Vagina (tissue), 2 donors: ENCODE measurements at places on chromosomes 1 and 21. TPM values are rescaled to one million over a fixed set of nuclear protein-coding genes. Genes with fewer than 3 reads are reported as not detected.
A peak's percentile ranks its signal among the peaks of the same experiment; 100 is the strongest.

GRCh38 chr1:14520514-14521163 is 77.8 kb upstream of the KAZN start:
- no peaks in the 10 kb centered on the region for H3K27me3 ChIP-seq
- peaks cover 67% of the 10 kb centered on the region for H3K4me1 ChIP-seq
- no peak for DNase-seq
- H3K4me3 ChIP-seq, result no peak overlapping the region
- no peaks in the 10 kb centered on the region for H3K36me3 ChIP-seq

Gene SDHB
- 96.5 TPM for total RNA-seq

Gene CYP4Z1
- total RNA-seq, result 1.2 TPM

- no peak overlapping the region for H3K27ac ChIP-seq
Measured at GRCh38 chr1:31405578-31406245, 7.3 kb upstream of the SERINC2 start.

GRCh38 chr1:12276225-12276624 is 46.4 kb downstream of the VPS13D start:
- H3K27me3 ChIP-seq, result no peaks in the 10 kb centered on the region
- no peak overlapping the region for H3K27ac ChIP-seq

DNA sequence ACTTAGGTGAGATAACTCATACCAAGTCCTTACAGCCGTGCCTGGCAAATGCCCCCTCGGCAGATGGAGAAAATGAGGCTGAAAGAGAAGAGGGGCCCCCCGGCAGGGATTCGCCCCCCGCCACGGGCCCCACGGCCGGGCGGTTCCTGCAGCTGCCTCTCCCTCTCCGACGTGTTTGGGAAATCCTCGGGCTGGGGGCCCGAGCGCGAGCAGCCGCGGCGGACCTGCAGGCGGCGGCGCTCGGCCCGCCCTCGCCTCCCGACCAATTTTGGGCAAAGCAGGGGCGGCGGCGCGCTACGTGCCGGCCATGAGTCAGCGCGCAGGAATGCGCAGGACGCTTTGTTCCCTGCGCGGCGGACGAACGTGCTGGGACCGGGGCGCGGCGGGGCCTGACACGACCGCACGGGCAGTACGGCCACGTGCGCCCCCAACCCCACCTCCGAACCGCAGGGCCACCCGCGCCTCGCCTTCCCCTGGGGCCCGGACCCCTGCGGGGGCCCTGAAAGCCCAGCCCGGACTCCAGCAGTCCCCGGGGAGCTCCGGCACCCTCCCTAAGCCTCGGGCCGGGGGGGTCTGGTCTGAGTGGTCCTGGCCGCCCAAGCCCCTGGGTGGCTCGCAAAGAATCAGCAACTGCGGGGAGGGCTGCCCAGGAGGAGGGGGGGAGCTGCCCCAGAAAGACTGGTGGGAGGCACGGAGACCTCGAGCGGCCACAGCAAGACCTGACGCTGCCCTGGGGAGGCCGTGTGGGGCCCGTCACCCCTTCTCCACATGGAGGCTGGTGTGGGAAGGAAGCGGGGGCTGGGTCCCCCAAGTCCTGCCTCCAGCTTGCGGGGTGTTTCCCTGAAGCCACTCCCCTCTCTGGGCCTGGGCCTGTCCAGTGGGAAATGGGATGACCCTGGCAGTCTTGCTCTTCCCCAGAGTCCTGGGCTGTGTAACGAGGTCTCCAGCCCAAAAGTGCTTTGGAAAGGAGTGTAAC is 11.9 kb upstream of the EDN2 start:
- peaks cover 60% of the 10 kb centered on the region for H3K4me1 ChIP-seq
- no peaks in the 10 kb centered on the region for H3K36me3 ChIP-seq
- H3K4me3 ChIP-seq, result peak overlapping the region; percentile 45
- DNase-seq, result no peak
- no peaks in the 10 kb centered on the region for H3K27me3 ChIP-seq

DNA sequence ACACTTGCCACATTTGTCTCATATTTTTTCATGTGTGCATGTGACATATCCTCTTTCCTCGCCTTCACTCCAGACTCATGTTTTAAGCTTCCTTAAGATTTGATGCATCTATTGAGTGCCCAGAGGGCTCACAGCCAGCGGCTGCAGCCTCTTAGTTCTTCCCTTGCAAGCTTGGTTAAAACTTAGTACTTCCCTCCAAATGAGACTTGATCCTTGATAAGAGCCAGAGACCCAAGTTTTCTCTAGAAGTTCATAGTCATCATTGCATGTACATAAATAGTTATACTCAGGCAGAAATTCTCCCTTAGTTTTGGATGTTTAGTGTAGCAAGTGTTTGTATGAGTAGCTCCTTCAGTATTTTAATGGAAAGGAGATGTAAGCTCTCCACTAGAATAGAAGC is 337.6 kb upstream of the B3GALT2 start:
- no peaks in the 10 kb centered on the region for H3K36me3 ChIP-seq
- no peak for DNase-seq
- H3K27me3 ChIP-seq, result no peaks in the 10 kb centered on the region
- no peak overlapping the region for H3K27ac ChIP-seq
- no peaks in the 10 kb centered on the region for H3K4me1 ChIP-seq

GRCh38 chr1:230868736-230869385 is 540 bp upstream of the C1orf198 start:
- DNase-seq, result no peak
- H3K36me3 ChIP-seq, result no peaks in the 10 kb centered on the region
- no peaks in the 10 kb centered on the region for H3K27me3 ChIP-seq
- peak overlapping the region; percentile 85 for H3K27ac ChIP-seq
- peak overlapping the region; percentile 93 for H3K4me3 ChIP-seq

DNA sequence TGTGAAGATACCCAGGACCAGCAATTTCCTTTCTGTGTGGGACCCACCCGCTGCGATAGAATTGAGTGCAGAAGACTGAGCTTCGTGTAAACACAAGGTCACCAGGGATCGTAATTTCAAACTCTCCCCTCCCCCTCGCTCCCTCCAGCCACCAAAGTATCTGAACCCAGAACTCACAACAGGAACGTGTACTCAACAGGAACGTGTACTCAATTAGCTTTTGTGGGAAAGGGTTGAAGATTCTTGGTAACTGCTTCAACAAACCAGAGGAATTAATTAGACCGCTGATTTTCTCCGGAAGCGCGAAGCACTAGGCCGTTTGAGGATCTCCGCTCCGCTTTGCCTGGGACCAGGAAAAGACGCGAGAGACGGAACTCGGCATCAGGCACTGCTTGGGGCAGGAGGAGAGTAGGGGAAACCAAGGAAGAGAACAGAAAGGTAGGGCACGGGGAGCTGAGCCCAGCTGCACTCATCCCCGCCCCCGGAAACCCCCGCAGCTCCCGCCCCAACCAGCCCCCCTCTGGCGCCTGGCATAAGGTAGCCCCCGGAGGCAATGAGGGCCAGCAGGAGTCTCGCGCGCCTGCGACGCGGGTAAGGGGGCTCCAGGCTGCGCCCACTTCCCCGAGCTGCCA is 453 bp downstream of the DRAM2 start:
- no peaks in the 10 kb centered on the region for H3K36me3 ChIP-seq
- peak overlapping the region; percentile 97 for H3K27ac ChIP-seq
- no peaks in the 10 kb centered on the region for H3K27me3 ChIP-seq
- no peak for DNase-seq
- H3K4me3 ChIP-seq, result peak overlapping the region; percentile 94

Gene PDZK1IP1
- 55.2 TPM for total RNA-seq

DNA sequence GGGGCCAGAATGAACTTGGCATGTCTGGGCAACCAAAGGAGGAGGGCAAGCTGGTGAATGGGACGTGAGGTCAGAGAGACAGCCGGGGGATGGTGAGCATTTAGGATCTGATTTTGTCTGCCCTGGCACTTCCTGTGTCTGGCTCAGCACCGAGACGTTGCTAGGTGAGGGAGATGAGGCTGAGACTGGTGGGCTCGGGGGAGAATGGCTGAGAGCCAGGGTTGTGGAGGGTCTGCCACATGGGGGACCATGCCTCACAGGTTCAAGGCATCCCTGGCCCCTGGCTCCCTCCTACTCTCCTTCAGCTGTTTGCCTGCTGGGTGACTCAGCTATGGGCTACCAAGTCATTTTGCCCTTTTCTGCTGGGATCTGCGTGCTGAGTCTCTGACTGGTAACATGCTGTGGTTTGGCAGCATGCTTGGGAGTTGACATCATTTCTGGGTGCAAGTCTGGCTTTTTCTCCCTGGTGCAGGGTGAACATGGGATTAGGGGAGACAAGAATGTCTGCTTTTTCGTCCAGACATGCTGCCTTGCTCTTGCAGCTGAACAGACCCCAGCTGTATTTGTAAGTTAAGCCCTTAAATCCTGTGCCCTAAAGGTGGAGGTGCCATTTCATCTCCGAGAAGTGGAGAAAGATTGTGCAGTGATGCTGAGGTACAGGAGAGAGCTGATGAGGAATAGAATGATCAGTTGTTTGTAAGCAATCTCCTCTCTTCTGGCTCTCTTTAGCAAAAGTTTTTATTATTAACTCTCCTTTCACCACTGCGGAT is 17.6 kb downstream of the GALNT2 start:
- no peak overlapping the region for H3K4me3 ChIP-seq
- peaks cover 59% of the 10 kb centered on the region for H3K4me1 ChIP-seq
- no peak for DNase-seq

Gene LCE1A
- total RNA-seq, result not detected

Gene TEDDM1
- total RNA-seq, result not detected

Gene LCA5L
- total RNA-seq, result not detected

DNA sequence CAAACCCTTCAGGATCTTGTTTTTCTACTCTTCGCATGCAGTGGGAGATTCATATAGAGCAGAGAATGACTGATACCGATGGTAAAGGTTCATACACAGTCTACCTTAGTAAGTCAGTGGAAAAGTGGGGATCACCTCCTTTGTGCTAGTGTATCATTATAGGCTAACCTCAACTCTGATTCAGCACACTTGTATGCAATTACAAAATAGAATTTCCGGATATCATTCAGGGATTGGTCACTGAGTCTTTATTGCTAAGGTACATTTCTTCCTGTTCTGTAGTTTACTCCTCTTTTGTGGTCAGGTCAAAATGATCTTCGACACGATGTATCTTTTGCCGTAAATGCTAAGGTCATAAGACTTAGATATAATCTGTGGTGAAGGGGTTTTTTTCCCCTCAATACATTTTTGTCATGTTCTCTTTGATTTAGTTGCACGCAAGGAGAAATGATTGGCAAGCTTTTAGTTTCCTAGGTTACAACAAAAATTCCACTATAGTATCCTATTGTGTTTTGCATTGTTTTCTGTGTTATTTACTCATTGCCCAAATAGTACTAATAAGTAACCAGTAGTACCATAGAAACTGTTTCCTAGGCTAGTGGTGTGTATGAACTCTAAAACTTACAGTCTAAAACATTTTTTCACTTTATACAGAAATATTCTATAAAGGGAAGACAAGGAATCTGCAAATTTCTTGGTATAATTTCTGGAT is 35.7 kb upstream of the PLA2G4A start:
- H3K4me1 ChIP-seq, result no peaks in the 10 kb centered on the region
- no peaks in the 10 kb centered on the region for H3K36me3 ChIP-seq
- H3K27me3 ChIP-seq, result no peaks in the 10 kb centered on the region
- no peak overlapping the region for H3K27ac ChIP-seq
- DNase-seq, result no peak

Gene PKLR
- total RNA-seq, result not detected

Gene TPTE
- total RNA-seq, result not detected

- no peaks in the 10 kb centered on the region for H3K36me3 ChIP-seq
- peaks cover 38% of the 10 kb centered on the region for H3K4me1 ChIP-seq
- DNase-seq, result no peak
- H3K4me3 ChIP-seq, result no peak overlapping the region
- peak overlapping the region; percentile 53 for H3K27ac ChIP-seq
Measured at GRCh38 chr1:204464187-204464631, 30.4 kb downstream of the PIK3C2B start.

GRCh38 chr1:205283270-205284147 is 38.0 kb downstream of the NUAK2 start:
- H3K27ac ChIP-seq, result peak overlapping the region; percentile 52
- no peak overlapping the region for H3K4me3 ChIP-seq
- H3K27me3 ChIP-seq, result no peaks in the 10 kb centered on the region
- DNase-seq, result no peak

DNA sequence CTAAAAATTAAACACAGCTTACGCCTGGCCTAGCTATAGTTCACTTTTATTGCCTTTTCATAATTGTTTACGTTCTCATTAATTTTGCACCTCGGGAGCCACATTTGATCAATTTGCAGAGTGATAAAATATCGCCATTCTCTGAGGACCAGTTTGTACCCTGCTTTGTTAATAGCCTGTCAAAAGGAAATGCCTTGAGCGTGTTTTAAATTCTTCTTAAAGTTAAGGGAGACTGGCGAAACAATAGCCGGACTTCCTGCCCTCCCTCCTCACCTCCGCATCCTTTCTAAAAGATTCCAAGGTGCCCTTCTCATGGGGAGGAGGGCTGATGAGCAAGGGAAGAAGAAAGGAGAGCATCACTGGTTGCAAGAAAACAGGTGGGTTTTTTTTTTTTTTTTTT is 271.6 kb downstream of the KCNJ6 start:
- no peak overlapping the region for H3K27ac ChIP-seq
- peaks cover 8% of the 10 kb centered on the region for H3K4me1 ChIP-seq
- H3K36me3 ChIP-seq, result no peaks in the 10 kb centered on the region
- no peak for DNase-seq
- H3K27me3 ChIP-seq, result no peaks in the 10 kb centered on the region

Gene PADI4
- 0.74 TPM for total RNA-seq

Gene KCNK2
- total RNA-seq, result 2.5 TPM

GRCh38 chr1:95233319-95233736 is 682 bp upstream of the RWDD3 start:
- H3K27me3 ChIP-seq, result no peaks in the 10 kb centered on the region
- H3K4me3 ChIP-seq, result peak overlapping the region; percentile 64
- H3K4me1 ChIP-seq, result peaks cover 53% of the 10 kb centered on the region
- no peak for DNase-seq
- H3K27ac ChIP-seq, result peak overlapping the region; percentile 83
- no peaks in the 10 kb centered on the region for H3K36me3 ChIP-seq

Gene LAMC2
- 13.3 TPM for total RNA-seq

Gene SLC5A9
- total RNA-seq, result 0.25 TPM

GRCh38 chr1:106978477-106979322 is 77.8 kb upstream of the PRMT6 start:
- H3K36me3 ChIP-seq, result no peaks in the 10 kb centered on the region
- no peak for DNase-seq
- H3K27ac ChIP-seq, result no peak overlapping the region
- H3K4me1 ChIP-seq, result peaks cover 11% of the 10 kb centered on the region

Gene FCAMR
- not detected for total RNA-seq

DNA sequence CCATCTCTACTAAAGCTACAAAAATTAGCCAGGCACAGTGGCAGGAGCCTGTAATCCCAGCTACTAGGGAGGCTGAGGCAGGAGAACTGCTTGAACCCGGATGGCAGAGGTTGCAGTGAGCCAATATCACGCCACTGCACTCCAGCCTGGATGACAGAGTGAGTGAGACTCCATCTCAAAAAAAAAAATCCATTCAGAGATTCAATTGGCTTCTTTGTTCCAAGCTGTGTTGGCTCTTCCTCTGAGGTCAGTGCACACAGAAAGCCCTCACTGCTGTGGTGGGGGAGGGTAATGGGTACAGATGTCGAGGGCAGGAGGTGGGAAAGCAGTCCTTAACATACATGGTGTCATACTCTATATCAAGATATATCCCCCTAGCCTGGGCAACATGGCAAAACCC is 14.7 kb downstream of the TIE1 start:
- no peak overlapping the region for H3K4me3 ChIP-seq
- H3K36me3 ChIP-seq, result no peaks in the 10 kb centered on the region
- no peaks in the 10 kb centered on the region for H3K4me1 ChIP-seq

Gene ZFP69B
- 1.2 TPM for total RNA-seq

Gene COPA
- total RNA-seq, result 106 TPM

Gene DCDC2B
- total RNA-seq, result not detected
